Fibroblast of skin of right quadriceps (primary cell): ENCODE measurements at places on chromosomes 2 and 18.

DNA sequence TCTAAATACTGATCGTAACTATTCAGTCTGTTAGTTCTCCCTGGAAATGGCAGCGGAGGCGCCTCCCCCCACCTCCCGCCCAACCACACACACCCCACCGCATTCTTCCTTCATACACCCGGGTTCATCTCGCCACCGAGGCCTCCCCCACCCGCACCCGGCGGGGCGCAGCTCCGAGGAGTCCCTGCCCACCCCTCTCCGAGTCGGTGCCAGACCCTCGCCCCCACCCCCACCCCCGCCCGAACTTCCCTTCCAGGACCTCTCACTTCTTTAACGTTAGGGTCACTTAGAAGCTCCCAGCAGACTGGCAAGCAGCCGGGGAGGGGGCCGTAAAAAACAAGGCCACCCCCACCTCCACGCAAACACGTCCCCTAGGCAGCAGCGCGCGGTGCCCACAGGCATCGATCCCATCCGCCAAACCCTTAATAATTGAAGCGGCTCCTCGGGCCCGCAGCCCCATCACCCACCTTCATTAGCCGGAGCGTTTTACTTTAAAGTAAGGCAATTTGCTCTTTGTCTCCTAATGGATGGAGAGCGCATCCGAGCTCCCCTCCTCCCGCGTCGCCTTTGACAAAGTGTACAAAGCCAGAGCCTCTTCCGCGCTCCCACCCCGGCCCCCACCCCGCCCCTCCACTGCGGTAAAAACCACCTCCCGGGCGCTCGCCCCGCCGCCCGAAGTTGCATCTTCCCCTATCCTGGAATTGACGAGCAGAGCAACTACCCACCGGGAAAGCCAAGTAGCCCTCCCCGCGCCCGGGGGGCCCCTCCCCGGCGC is 624 bp downstream of the ZNF516 start:
- peak; percentile 69 for DNase-seq

- DNase-seq: peak; percentile 61
Observed at GRCh38 chr2:19369341-19369955, 11.0 kb upstream of the OSR1 start.

GRCh38 chr2:96866586-96866985 is 3.3 kb downstream of the SEMA4C start:
- no peak for DNase-seq

DNA sequence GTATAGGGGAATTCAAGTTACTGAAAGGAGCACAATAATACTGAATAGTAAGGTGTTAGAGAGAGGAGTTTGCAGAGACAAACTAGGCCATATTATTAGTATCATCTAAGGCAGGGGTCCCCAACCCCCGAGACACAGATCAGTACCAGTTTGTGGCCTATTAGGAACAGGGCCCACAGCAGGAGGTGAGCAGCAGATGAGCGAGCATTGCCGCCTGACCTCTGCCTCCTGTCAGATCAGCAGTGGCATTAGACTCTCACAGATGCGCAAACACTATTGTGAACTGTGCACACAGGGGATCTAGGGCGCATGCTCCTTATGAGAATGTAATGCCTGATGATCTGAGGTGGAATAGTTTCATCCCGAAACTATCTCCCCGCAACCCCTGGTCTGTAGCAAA is 41.8 kb upstream of the TMEM200C start:
- no peak for DNase-seq

- DNase-seq: peak; percentile 99
Observed at GRCh38 chr2:128329607-128330006, 10.9 kb upstream of the HS6ST1 start.

GRCh38 chr2:100806550-100806949 is 13.4 kb upstream of the NPAS2 start:
- no peak for DNase-seq

DNA sequence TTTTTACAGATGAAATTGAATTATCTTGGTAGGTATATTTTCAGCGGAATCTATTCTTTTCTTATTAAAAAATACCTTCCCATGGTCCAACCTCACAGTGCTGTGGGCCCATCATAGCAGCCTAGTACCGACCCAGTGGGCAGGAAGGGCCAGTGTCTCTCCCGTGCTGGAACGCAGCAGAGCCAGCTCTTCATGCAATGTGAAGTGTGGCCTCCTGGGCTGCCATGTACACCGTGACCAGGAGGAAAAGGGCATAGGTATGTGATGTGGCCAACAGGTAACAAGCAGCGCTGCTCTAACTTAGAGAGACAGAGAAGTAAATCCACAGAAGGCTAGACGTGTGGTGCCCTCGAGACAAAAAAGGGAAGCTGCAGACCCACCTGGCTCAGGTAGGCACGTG is 221.1 kb upstream of the SALL3 start:
- DNase-seq: no peak

GRCh38 chr2:157813467-157813866 is 62.7 kb downstream of the ACVR1 start:
- no peak for DNase-seq

DNA sequence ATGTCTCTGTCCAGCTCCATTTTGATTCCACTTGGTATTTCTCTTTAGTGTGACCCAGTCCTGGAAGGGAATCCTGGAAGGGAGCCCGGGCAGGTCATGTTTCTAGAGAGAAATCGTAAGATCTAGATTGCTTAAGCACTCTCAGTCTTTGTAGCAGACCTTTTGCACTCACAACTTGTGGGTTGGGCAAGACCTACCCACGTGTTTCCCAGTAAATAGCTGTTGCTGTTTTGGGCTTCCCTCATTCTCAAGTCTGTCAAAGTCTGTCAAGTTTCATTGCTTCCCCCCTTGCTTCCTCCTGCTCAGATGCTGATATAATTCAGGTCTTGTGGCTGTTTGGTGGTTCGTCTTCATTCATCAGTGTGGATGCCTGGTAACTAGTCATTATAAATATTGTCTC is 17.4 kb upstream of the NEMP2 start:
- no peak for DNase-seq

GRCh38 chr18:35387152-35387571 is 10.0 kb upstream of the ZNF396 start:
- DNase-seq: peak; percentile 10

GRCh38 chr2:207589143-207589542 is 36.1 kb downstream of the METTL21A start:
- no peak for DNase-seq

DNA sequence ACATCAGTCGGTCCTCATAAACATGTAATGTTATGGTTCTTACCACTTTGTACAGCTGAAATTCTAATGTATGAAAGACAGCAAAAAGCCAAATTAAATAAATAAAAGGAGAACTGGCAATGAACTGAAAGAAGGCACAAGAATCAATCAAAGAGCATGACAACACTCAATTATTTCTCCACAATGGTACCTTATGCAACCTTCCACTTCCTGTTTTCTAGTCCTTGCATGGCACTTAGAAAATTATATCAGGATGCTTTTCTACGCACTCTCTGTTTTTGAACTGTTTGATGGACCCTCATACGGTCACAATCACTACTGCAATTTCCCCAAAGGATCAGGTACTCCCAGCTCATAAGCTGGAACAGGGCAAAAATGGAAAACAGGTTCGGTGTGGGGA is 81.6 kb downstream of the EPB41L3 start:
- no peak for DNase-seq

DNA sequence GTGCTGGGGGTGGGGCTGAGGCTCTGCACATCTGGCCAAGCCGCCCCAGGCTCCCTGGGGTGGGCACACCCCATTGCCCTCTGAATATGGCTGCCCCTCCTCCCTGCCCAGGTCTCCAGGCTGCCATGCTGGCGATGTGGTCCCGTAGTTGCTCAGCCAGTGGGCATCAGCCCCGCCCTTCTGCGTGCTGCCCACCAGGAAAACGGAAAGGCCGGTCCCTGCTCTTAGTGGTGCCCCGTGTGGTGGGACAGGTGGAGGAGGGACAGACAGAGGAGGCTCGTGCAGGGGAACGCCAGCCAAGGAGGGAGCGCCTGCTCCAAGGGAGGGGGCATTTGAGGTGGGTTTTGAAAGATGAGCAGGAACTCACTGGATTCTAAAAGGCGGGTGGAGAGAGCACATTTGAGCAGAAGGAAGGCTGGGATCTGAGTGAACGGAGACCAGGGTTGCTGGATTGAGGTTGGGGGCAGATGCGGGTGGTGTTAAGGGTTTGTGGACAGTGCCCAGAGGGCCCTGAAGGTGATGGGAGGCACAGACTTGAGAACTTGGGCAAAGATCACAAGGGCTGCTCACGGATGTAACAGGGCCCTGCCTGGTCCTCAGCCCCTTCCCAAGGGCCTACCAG is 6.7 kb upstream of the B3GNT7 start:
- DNase-seq: no peak

GRCh38 chr2:178114462-178114861 is 2.2 kb downstream of the RBM45 start:
- no peak for DNase-seq

DNA sequence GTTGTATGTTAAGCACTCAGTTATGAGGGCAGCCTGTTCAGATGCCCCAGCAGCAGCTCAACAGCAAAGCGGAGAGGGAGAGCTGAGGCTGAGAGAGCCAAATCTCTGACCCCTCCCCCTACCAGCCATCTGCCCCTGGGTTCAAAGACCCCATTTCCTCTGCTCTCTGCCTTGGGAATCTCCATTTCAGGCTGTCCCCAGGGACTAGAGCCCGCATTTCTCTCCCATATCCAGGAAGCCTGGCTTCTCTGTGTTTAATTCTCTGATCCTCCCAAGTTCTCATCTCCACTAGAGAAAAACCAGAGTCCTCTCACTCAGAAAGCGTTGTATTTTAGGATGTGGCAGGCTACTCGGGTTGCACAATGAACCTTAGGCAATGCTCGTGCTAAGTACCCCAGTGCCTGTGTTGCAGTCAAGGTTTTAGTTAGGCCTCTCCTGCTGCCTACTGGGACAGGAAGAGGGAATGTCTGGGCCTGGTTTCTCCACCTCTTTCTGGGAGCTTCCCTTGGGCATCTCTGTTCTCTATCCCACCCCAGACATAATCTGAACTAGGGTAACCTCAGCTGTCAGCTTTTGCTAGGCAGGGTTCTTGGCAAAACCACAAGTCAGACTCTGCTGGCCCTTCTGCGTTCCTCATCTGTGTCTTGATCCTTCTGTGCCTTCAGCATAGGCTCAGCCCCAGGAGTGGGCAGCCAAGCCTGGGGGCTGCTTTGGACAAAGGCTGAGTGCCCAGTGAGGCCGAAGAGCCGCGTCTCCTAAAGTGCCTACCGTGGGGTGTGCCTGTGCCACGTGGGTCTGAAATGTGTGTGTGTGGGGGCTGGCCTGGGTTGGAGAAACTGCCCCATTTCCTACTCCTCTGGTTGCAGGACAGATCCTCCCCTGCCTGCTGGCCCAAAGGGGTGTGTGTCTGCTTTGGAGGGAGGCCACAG is 96.8 kb downstream of the STPG4 start:
- peak; percentile 75 for DNase-seq

GRCh38 chr2:101855776-101856175 is 136.0 kb upstream of the IL1R2 start:
- DNase-seq: no peak

- DNase-seq: no peak
Observed at GRCh38 chr2:202512176-202512575, 122.6 kb upstream of the FAM117B start.

- no peak for DNase-seq
Observed at GRCh38 chr2:166167449-166167848, 39.6 kb upstream of the SCN1A start.

- peak; percentile 52 for DNase-seq
Observed at GRCh38 chr2:160308476-160308875, 108.4 kb upstream of the ITGB6 start.

DNA sequence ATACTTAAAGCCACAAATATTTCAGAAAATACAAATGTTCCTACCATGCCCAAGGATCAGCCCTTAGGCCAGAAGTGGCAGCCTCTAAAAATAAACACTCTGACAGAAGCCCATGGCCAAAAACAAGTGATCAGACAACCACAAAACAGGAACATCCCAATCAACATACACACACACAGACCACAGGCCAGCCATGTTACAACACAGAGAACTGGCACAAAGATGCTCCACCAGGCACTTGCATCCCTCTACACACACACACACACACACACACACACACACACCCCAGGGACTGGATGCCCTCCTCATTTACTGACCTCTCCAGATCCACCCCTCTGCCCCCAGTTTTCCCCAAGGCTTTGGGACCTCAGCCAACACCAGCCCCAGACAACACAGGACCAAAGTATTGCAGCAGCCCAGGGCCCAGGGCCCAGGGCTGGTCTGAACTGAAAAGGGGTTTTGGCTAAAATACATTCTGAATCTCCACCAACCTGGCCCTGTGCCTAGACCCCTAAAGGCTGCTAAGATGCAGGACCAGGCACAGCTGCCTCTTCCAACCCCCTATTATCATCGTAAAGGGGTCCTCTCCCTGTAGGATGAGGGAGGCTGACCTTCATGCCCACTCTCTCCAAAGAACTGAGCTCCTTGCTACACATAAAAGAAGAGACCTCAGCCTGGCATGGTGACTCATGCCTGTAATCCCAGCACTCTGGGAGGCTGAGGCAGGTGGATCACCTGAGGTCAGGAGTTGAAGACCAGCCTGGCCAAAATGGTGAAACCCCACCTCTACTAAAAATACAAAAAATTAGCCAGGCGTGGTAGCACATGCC is 151.4 kb downstream of the TNS1 start:
- DNase-seq: peak; percentile 60

DNA sequence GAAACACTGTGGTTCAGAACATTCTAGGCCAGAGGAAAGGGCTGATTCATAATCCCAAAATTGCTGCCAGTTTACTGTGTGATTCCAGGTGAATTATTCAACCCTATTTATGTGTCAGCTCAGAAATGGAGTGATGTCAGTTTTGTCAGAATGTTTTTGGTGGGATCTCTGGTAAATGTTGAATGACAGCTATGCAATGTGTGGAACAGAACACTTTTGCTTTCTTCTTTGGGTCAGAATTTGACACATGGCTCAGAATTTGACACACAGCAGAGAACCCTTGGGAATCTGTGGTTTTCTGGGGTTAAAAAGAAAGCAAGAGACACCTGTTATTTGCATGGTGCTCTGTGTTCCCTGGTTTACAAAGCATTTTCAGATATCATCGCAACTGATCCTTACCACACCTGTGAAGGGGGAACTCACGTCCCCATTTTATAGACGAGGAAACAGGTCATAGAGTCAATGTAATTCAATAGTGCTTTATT is 1.6 kb upstream of the MTA3 start:
- DNase-seq: no peak

DNA sequence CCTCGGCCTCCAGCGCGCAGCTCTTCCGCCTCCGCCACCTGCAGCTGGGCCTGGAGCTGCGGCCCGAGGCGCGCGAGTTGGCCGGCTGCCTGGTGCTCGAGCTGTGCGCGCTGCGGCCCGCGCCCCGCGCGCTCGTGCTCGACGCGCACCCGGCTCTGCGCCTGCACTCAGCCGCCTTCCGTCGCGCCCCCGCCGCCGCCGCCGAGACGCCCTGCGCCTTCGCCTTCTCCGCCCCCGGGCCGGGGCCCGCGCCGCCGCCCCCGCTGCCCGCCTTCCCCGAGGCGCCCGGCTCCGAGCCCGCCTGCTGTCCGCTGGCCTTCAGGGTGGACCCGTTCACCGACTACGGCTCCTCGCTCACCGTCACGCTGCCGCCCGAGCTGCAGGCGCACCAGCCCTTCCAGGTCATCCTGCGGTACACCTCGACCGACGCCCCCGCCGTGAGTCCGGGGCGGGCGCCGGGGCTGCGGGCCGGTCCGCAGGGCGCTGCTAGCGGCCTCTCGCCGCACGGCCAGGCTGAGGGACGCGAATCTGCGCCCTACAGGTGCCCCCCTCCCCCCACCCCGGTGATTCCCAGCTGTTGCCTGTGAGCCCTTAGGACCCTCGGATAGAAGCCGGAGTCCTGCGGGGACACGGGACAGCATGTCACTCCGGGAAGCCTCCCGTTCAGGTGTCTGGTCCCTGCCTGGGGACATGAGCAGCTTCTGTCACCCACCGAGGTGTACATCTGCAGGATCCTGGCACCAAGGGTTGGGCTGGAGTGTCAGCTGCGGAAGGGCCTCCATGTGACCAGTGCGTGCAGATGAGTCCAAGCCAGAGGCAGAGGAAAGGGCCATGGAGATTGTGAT is 616 bp downstream of the RNPEPL1 start:
- peak; percentile 50 for DNase-seq

- DNase-seq: no peak
Observed at GRCh38 chr2:239137165-239137897, 263.5 kb downstream of the HDAC4 start.
